ENCODE measurements at places on chromosomes 3 and 15. TPM values are rescaled to one million over a fixed set of nuclear protein-coding genes. Genes with fewer than 3 reads are reported as not detected.

The PCLAF gene
- total RNA-seq, result 34.7 TPM

The HIGD2B gene
- total RNA-seq, result not detected

The RPL39L gene
- total RNA-seq, result 155 TPM

The TMC3 gene
- total RNA-seq, result not detected

The XCR1 gene
- total RNA-seq, result not detected

- DNase-seq, result peak; percentile 70
Observed at GRCh38 chr3:192570821-192571791, 156.2 kb downstream of the FGF12 start.

- DNase-seq, result no peak
Observed at GRCh38 chr3:22101351-22101750, 350.3 kb upstream of the ZNF385D start.

- peak; percentile 20 for DNase-seq
Observed at GRCh38 chr3:33278163-33278562, 921 bp downstream of the FBXL2 start.
